NCI-H2227 treated with DMSO at 0.1 percent for 48 hours (cell line): ENCODE measurements at places on chromosomes 12 and 14.

DNA sequence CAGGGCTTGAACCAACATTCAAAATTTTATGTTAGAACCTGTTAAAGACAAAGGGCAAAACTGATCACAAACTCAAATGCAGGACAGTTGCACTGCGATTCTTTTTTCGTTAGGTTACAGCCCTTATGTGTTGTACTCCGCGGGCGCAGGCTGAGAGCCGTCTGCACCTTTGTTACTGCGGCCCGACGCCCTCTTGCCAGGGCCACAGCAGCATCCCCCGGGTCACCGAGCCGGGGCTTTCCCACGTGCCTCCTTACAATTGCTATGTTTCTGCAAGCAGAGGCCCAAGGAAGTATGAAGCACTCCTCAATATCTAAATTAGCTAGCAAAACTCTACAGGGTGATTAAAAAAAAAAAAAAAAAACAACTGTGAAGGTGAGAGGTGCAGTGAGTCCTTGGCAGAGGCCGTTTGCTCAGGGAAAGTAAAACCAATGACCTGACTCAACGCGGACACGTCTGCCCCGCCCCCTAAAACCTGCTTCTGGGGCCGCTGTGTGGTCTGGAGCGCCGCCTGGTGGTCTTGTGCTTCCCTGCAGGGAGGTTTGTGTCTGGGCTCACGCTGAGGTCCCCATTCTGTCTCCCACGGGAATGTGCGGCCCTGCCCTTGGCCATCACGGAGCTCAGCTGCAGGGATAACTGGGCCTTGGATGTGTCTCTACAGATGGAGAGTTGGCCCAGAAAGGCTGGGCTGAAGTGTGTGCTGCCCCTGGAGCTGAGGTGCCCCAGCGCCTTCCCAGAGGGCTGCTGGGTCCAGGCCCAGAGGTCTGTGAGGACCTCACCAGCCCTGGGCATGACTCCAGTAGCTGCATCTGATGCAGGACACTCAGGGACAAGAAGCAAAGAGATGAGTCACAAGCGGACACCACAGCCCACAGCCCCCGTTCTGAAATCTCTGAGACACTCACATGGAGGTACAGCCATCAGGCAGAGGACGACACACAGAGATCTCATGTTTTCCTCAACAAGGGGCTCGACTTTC is 418.5 kb downstream of the TMEM121 start:
- DNase-seq = no peak

DNA sequence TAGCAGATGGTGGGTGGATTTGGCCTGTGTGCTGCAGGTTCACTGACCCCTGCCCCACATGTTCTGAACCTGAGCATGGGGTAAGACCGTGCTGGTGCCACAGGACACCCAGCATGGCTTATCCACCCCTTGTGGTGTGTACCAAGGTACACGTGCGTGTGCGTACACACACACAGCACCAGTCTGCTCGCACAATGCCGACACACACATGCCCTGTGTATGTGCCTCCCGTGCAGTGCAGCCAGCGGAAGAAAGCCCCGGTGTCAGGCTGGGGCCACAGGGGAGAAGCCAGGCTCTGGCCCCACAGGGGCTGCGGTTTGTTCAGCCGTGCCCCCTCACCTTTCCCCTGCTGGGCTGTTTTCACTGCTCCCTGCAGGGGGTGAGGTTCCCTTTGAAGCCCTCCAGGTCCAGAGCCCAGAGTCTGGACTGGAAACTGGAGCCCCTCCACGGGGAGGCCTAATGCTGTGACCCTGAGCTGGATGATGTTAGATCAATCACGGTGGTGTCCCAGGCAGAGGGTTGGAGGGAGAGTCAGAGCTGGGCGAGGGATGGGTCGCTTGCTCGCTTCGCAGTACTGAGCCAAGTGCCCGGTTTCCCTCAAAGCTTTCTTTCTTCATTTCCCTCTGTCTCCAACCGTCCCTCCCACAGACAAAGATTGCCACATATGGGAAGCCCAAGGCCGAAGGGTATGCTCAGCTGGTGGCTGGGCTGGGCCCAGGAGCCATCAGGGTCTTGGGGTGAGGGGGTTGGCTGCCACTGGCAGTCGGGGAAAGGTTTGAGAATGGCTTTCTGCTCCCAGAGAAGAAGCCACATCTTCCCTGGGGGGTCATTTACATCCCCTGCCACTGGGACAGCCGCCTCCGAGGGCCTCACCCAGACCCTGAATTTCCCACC is 6.2 kb downstream of the DTX1 start:
- no peak for DNase-seq

DNA sequence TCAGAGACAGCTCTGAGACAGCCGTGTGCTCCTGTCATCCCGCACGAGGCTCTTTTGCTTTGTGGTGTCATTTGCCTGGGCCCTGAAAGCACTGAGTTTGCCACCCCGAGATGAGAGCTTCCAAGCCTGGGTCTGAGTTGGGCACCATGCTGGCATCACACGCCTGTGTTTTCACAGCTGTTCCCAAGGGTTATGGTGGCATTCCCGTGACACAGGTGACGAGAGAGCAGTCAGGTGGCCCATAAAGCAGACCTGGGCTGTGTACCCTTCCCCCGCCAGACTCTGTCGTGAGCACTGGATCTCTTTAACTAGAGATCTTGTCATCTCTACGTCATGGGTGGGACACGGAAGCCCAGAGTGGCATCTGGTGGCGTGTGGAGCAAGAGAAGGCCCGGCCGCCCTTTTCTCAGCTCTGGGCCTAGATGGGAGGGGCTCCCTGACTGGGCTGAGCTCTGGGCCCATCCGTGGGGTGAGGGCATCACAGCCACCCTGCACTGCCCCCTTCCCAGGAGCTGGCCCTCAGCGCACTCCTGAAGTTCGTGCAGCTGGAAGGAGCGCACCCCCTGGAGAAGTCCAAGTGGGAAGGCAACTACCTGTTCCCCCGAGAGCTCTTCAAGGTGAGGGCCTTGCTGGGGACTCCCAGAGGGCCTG is 2.6 kb downstream of the NOC4L start:
- DNase-seq = no peak

DNA sequence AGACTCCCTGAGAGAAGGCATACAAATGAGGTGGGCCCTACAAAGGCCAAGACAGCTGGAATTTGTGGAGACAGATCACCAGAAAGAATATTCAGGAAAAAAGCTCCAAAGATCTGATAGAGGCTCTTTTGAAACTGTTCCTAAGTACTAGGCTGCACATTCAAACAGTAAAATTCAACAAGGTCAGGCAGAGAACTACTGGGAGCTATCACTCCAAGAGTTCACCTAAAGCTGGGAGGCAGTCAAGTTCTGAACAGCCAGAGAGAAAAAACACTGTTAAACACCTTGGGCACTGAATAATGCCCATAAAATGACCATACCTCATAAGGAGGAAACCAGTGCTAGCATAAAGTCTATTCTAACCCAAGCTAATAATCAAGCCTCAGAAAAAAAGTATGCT is 28.6 kb downstream of the MED13L start:
- DNase-seq = no peak
